ENCODE measurements at places on chromosomes 2 and 18.

GRCh38 chr2:178859730-178860129 lies 52.5 kb upstream of the TTN start:
- no peak for DNase-seq

- no peak for DNase-seq
These were observed 20.8 kb upstream of the PUM2 start for GRCh38 chr2:20371323-20372025.

GRCh38 chr18:3607309-3608098 lies 157.5 kb downstream of the TGIF1 start:
- no peak for DNase-seq

- DNase-seq = peak; percentile 38
These were observed 2.0 kb downstream of the SMAD2 start for GRCh38 chr18:47928466-47928865.

DNA sequence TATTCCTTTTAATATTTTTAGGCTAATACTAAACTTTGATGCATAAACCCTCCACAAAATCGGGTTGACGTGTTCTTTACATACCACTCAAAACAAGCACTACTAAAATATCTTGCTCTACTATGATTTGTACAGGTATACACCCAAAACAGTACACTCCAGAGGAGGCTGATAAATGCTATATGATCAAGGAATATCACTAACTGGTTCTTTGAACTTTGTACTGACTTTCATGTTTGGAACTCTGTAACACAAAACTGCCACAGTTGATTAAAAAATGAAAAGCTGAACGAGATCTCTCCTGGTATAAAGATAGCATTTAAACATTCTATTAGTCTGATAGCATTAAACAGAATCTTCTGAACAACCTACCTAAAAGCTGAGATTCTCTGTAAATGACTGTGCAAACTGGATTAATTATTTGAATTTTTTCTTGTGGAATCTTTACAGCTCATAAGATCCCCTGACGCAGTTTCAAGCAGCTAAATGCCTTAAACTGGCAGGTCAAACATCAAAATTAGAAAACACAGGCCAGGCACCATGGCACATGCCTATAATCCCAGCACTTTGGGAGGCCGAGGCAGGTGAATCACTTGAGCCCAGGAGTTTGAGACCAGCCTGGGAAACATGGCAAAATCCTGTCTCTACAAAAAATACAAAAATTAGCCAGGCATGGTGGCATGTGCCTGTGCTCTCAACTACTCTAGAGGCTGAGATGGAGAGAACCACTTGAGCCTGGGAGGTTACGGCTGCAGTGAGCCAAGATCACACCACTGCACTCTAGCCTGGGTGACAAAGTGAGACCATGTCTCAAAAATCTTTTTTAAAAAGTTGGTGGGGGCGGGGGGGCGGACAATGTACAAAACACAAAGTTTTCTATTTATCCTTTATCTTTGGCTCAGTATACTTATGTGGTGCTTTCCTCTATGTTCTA lies 150.6 kb downstream of the EXOC6B start:
- DNase-seq = no peak

- DNase-seq = no peak
These were observed 51.2 kb downstream of the SPIRE1 start for GRCh38 chr18:12606592-12607315.

DNA sequence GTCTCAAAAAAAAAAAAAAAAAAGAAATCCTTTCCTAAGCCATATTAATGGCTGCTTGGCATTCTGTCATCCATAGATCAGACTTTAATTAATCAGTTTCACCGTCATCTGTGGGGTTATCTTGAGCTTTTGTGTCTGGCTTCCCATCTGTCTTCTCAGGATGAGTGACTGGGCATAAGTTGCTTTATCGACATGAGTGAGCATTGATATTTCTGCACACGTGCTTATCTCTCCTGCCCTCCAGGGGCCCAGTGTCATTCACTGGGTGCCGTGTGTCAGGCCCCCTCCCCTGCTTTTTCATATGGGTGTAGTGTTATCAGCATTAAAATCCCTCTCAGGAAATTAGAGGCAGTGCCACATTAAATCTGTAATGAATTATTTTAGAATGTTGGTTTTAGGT lies 65.6 kb downstream of the SH3BP4 start:
- DNase-seq = no peak

GRCh38 chr2:212694398-212694797 lies 155.8 kb upstream of the ERBB4 start:
- DNase-seq = no peak

- no peak for DNase-seq
These were observed 48.7 kb downstream of the SPTBN1 start for GRCh38 chr2:54504866-54505265.

GRCh38 chr2:238029853-238030252 lies 30.9 kb upstream of the SCLY start:
- DNase-seq = no peak

- no peak for DNase-seq
These were observed 4.8 kb upstream of the ONECUT2 start for GRCh38 chr18:57430079-57431001.

GRCh38 chr2:73952499-73953446 lies 26.1 kb downstream of the DGUOK start:
- no peak for DNase-seq

DNA sequence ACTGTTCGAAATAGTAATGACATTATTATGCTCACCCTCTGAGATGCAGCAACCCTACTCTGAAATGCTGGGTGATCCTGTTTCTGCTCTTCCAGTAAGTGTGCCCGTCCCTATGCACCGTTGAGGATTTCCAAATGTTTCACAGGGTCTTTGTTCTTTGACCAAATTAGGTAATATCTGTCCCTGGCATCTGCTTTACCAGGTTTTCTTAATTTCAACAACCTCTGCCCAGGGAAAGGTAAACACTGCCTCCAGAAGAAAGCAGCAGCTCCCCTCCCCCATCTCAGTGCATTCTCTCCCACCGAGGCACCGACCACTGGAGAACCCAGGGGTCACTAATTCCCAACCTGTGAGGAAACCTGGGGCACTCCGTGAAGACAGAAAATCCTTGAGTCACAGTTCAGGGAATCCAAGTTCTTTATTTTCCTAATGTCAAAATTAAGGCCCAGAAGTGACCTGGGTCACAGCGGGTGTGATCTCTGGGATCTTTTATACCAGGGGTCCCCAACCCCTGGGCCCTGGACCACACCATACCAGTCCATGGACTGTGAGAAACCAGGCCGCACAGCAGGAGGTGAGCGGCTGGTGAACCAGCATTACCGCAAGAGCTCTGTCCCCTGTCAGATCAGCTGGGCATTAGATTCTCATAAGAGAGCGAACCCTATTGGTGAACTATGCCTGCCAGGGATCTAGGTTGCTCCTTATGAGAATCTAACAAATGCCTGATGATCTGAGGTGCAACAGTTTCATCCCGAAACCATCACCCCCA lies 1.2 kb upstream of the GRB14 start:
- no peak for DNase-seq

DNA sequence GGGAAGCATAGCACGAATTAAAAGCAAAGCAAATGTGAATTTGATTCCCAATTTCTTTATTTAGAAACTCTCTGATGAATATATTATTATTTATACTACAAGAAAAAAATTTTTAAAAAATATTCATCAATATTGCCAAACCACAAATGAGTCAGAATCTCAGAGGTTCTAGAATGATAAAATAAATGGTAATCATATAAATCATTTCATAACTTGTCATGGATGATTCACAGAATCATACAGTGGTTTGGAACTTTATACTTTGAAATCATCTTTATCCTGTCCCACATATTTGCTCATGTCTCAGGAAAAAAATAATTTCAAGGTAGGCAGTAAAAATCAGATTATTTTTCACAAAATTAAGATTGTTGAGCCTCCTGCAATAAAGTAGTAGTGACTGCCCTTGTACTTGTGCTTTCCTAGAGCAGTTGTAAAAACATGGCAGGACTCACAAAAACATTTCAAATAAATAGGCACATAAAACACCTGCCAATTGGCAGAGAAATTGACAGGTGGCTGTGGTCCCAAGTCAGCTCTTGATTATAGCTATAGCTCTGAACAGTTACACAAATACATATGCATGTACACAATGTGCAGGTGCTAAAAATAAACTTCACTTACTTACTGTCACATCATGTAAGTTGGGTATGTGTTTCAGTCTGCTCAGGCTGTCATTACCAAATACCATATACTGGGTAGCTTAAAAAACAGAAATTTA lies 273.9 kb upstream of the SESTD1 start:
- no peak for DNase-seq

DNA sequence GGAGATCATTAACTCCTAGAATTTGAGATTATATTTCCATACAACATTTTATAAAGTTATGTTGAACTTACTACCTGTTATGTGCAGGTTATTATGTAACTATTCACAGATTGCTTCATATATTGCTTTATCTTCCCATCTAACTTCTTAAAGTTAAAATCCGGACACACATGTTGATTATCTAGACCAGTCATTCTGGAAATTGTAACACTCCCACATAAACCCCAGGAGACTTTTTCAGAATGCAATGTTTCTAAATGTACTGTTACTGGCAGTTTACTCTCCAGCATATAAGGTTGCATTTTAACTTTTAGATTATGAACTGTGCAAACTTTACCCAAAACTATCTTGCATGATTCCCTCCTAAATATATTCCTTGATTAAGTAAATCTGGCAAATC lies 70.5 kb upstream of the FAM117B start:
- no peak for DNase-seq

DNA sequence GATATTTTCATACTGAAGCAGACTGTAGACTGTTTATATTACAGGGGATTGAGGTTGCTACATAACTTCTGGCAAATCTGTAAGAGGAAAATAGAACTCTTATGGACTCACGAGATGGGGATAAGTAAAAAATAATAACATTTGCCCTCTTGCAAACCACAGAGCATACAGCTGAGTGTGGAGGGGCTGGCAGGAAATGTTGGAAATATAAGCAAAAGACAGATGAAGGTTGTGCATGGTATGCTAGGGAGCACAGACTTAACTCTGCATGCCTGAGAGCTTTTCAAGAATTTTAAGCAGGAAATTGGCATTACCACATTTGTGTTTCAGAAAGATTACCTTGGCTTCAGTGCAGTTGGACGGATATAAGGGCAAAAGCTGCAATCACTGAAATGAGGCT lies 411.1 kb downstream of the RAD51AP2 start:
- no peak for DNase-seq

DNA sequence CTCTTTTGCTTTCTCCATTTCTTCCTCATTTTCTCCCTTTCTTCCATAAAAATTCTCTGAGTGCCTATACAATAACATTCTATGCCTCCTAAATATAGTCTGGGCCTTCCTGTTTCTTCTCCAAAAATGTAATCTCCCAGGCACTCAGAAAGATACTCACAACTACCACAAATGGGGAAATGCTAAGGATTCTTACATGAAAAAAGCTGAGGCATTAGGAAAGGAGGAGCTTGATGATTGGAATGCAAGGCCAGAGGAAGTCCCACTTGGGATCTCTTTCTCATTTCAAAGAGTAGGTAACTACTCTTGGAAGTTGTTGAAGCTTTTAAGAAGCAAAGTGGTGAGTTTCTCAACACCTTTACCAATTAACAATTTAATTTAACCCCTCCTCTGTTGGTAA lies 3.4 kb downstream of the VSNL1 start:
- DNase-seq = no peak

GRCh38 chr2:189177251-189177840 lies 2.2 kb downstream of the COL5A2 start:
- no peak for DNase-seq

- DNase-seq = no peak
These were observed 199.1 kb downstream of the FBXO15 start for GRCh38 chr18:73948497-73948896.

DNA sequence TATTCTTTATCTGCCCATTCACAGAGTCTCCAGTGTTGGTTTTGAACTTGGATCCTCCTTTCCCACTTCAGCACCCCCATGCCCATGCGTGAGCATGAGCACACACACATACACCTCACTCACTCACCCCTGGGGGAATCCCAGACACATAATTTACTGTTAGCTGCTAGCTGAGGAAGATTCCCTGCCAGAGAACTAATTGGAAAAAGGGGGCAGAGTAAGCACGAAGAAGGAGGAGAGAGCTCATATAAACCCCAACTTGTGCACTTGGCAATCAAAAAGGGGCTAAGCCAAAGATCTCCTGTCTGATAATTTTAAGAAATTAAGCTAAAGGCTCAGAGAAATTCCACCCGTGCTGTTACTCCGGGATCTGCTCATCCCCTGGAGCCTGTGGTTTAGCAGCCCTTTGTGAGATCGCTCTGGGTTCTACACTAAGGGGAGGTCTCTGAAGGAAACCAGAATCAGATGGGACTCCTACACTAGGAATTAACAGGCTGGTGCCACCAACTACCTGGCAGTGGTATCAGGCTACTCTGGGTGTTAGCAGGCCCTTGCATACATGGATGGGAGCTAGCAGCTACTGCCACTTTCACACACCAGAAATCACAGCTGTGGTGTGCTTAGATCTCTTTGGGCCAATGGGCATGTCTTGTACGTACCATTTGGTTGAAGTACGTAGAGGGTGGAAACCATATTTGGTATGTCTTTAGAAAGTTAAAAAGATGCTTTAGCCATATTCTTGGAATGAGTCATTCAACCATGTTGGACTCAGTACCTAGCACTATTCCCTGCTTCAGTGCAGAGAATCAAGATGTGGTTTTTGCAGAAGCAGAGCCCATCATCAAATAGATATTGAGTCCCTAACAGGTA lies 95.6 kb upstream of the SLC14A2 start:
- no peak for DNase-seq

DNA sequence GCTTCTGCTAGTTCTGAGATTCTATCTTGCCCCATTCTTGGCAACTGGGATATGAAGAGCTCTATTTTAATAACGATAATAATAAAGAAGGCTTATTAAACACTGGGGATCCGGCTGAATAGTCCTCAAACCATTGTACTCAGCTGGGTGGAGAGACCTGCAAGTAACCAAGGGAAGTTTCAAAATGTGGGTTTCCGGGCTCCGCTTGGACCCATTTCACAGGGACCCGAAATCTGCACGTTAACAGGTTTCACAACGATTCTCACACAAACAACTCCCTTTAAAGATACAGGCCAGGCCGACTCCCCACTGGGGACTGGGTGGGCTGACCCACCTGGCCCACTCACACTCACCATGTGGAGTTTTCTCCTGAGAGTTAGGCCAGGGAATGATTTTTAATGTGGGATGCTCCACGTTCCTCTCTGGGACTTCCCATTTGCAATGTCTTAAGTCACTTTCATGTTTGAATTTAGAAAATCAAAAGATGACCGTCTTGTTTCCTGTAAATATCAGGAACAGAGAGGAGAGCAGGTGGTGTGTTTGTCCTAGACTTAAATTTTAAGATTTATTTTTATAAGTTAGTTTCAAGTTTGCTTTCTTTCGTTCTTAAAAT lies 96.3 kb downstream of the SH3RF3 start:
- no peak for DNase-seq

- DNase-seq = no peak
These were observed 518.2 kb upstream of the ZEB2 start for GRCh38 chr2:145038041-145038525.

GRCh38 chr2:21854938-21855337 lies 731.2 kb downstream of the TDRD15 start:
- no peak for DNase-seq

DNA sequence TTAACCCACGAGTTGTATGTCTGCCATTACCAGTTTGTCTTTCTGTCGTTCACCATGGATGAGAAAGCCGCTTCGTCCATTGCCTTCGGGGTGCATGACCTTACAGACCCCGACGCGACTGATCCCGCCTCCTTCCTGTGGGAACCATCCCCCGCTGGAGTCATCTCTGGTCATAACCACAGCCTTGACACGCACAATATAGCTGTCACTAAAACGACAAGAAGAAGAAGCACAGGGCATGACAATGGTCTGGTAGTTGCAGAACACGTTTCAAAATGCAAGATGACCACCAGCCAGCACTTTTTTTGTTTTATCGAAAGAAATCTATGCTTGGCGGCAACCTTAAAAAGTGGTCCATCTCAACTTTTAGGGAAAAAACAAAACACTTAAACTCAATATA lies 87.7 kb downstream of the SPRED2 start:
- DNase-seq = no peak

Data from CD4-positive, alpha-beta T cell treated with Interleukin-17A for 1 hour (primary cell).